ENCODE measurements at places on chromosomes 7 and 10. TPM values are rescaled to one million over a fixed set of nuclear protein-coding genes. Genes with fewer than 3 reads are reported as not detected.

The C10orf120 gene
- total RNA-seq = not detected

The PON3 gene
- not detected for total RNA-seq

The GARIN1A gene
- 2.2 TPM for total RNA-seq

The GPNMB gene
- total RNA-seq = 1,191 TPM

The BTBD16 gene
- 0.10 TPM for total RNA-seq

The TRIM50 gene
- total RNA-seq = not detected

The CELF2 gene
- 28.5 TPM for total RNA-seq

The SPDYE16 gene
- 0.62 TPM for total RNA-seq

The PKD2L1 gene
- not detected for total RNA-seq

The NKX2-3 gene
- total RNA-seq = 0.05 TPM

The TLL2 gene
- total RNA-seq = 3.6 TPM

The ABLIM1 gene
- total RNA-seq = 39.6 TPM

The COBL gene
- 7.7 TPM for total RNA-seq

The WEE2 gene
- total RNA-seq = 0.18 TPM

The ACTR3C gene
- total RNA-seq = 1.2 TPM

The FGFBP3 gene
- 52.3 TPM for total RNA-seq

The LBX1 gene
- 52.7 TPM for total RNA-seq

The FIS1 gene
- total RNA-seq = 149 TPM

The PPP1R17 gene
- 1.0 TPM for total RNA-seq

The CRYGN gene
- total RNA-seq = 0.18 TPM

The MEST gene
- total RNA-seq = 104 TPM

The TAS2R41 gene
- not detected for total RNA-seq

The LIPN gene
- total RNA-seq = not detected

Data from motor neuron (in vitro differentiated cells).